T-helper 1 cell (primary cell): ENCODE measurements at places on chromosomes 3 and 15.

- no peak for DNase-seq
These were observed 841.2 kb downstream of the TUSC7 start for GRCh38 chr3:117550766-117551165.

GRCh38 chr15:41940441-41940857 is 31.9 kb downstream of the EHD4 start:
- DNase-seq: peak; percentile 81

DNA sequence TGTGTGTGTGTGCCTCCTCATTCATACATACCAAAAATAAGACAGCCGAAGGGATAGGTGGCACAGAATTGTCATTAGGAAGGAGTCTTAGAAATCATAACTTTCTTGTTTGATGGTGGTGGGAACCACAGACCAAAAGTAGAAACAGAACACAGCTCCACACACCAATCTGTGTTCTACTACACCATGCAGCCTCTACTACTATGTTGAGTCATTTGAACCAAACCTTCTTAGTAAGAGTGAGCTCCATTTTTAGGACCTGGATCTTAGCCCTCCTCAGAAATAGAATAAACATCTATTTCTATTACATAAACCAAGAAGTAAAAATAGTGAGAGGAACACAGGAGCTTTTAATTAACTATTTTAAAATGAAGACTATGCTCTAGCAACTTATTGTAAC is 27.9 kb upstream of the PLCH1 start:
- no peak for DNase-seq

- DNase-seq: no peak
These were observed 41.8 kb downstream of the ITGB5 start for GRCh38 chr3:124845406-124845805.

GRCh38 chr3:49415931-49416601 is 3.8 kb downstream of the TCTA start:
- peak; percentile 85 for DNase-seq

DNA sequence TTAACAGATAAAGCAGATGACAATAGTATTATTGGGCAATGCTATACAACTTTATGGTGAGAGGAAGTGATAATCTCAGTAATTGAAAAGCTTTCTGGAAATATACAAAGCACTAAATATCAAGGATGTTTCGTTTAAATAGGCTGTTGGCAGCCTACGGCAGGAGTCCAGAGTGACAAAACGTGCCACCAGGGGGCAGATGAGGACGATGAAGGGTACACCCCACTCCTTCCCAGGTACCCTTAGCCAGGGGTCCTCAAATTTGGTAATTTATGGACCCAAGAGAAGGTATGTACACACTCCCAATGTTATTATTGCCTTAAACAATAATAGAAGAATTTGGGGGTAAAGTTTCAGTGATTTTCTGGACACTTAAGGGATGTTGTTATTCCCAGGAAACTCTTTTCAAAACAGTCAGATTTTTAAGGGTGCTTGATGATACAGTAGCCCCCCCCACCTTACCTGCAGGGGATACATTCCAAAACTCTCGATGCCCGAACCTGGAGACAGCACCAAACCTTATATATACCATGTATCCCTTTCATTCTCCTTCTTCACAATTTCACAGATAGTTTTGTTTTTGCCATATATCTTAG is 1.4 kb upstream of the MAGEL2 start:
- DNase-seq: no peak

- DNase-seq: no peak
These were observed 109.8 kb downstream of the CHSY1 start for GRCh38 chr15:101141926-101142527.

DNA sequence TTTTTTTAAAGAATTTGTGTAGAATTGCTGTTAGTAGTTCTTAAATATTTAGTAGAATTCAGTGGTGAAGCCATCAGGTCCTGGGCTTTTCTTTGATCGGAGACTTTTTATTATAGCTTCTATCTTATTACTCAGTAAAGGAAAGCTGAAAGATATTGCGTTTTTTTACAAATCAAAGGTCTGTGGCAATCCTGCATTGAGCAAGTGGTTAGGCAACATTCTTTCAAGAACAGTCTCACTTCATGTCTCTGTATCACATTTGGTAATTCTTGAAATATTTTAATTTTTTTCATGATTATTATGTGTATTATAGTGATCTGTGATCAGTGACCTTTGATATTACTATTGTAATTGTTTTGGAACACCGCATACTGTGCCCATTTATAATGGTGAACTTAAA is 140.8 kb downstream of the UNC13C start:
- DNase-seq: no peak

DNA sequence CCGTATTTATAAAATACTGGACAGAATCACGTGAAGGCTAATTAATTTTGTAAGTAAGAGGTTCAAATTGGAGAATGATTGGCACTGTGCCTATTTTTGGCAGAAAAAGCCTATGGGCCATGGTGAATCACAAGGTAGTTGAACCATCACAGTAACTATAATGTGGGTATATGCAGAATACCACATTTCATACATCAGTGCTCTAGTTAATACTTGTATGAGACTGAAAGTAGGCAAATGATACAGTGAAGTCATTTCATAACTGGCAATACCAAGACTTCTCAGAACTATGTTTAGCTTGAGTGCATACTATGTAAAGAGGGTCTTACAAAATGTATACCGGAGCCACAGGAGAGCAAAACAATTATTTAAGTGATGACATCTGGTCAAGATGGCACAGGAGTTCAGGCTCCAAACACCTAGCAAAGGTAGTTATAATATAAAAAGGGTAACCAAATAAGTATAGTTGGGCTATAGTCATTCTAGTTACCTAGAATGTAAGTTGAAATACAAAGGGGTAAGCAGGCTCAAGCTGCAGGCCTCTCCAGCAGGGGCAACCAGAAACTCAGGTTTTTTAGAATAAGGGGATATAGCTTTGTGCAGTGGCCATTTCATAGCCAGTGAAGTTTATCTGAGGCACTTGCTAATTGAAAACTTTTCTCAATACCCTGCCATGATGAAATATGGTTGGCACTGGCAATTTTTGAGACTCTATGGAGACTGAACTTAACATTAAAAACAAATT is 19.1 kb downstream of the GPR160 start:
- DNase-seq: no peak

GRCh38 chr15:69454953-69455352 is 2.3 kb downstream of the RPLP1 start:
- DNase-seq: no peak

DNA sequence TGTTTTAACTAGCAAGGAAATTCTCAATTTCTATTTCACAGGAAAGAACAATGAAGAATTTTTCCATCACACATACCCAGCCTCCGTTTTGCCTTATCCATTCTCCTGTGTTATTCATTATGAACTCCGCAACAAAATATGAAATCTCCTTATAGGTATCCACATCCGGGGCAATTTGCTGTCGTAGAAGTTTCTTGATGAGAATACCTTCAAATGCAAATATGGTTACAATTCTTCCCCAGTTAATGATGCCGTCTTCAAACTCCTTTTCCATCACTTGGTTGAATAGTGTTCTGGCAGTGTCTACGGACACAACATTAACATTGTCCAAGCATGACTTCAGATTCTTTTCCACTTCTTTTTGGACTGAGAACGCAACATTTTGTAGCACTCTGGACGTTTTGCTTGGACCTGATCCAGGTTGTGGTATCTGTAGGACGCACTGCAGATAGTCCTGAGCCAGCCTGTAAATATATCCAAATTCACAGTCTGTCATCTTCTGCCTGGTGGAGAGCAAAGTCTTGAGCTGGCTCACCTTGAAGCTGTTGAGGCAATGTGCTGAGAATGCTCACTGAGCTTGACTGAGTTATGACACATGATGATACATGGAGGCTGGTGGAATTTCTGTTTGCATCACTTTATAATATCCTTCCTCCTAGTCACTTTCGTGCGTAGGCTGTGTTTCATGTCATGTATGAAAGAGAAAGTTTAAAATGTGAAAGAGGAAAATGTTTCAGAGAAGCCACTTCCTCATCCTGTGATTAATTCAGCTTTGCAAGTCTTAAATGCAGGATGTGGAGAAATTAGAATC is at the start of gene BCL2A1:
TSS of gene BCL2A1 (minus strand) at position 573 of the 811 bp plus-strand sequence. CDS start at position 496, 77 bp downstream.
- DNase-seq: peak; percentile 38

- DNase-seq: no peak
These were observed 46.9 kb downstream of the WNT5A start for GRCh38 chr3:55440104-55440708.

GRCh38 chr15:59998950-59999611 is 5.0 kb upstream of the FOXB1 start:
- no peak for DNase-seq

GRCh38 chr15:34855893-34856292 is 60.5 kb upstream of the ACTC1 start:
- DNase-seq: no peak

GRCh38 chr3:110494093-110494490 is 577.5 kb upstream of the NECTIN3 start:
- DNase-seq: no peak

- no peak for DNase-seq
These were observed 38.8 kb upstream of the PLXND1 start for GRCh38 chr3:129645286-129645685.

DNA sequence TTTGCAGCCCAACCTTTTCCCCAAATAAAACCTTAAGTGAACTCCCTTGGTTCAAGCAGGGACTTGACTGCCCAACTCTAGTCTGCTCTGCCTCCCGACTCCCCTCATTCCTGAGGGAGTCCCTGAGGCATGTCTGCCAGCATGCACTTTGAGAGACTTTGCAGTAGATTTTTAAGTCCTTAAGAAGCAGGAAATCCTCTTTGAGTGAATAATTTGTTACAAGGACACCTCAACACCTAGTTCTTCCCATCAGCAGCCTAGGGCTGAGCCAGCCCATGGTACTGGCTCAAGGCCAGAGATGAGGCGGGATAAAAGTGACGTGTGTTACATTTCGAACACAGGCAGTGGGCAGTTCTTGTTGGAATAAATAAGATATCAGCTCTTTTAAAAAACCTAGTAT is 204.3 kb upstream of the SLC2A2 start:
- no peak for DNase-seq

GRCh38 chr3:159733194-159733860 is 255.3 kb upstream of the IL12A start:
- no peak for DNase-seq

GRCh38 chr3:172061724-172062184 is 22.4 kb downstream of the FNDC3B start:
- DNase-seq: no peak

GRCh38 chr15:93241696-93242585 is 152.9 kb upstream of the RGMA start:
- DNase-seq: no peak
